ENCODE measurements at places on chromosomes 16 and 17.

DNA sequence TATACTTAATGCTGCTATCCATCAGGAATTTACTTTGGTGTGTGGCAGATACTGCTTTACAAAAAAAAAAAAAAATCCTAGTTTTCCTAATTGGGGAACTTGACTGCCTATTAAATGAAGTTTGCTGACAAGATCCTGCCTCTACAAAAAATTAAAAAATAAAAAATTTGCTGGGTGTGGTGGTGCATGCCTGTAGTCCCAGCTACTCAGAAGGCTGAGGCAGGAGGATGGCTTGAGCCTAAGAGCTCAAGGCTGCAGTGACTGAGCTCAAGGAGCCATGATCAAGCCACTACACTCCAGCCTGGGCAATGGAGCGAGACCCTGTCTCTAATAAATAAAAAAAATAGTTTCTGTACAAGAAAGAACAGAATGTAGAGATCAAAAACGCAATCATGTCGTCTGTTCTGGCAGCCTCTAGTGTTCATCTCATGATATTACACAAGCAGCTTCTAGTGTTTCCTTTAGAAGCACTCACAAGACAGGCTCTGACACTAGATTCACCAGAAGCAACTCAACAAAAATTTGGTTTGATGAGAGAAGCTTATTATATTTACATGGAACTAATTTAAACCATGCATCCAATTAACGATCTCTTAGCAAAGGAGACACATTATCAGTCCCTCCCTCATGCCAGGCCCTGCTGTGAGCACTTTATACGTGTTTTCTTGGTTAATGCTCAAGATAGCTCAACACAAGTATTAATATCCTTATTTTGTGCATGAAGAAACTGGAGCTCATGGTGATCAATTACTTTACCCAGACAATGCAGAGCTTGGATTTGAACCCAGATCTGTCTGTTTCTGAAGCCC is 6.8 kb upstream of the KRTAP17-1 start:
- DNase-seq: no peak

- DNase-seq: no peak
Measured at GRCh38 chr17:11467639-11468038, 130.6 kb upstream of the DNAH9 start.

DNA sequence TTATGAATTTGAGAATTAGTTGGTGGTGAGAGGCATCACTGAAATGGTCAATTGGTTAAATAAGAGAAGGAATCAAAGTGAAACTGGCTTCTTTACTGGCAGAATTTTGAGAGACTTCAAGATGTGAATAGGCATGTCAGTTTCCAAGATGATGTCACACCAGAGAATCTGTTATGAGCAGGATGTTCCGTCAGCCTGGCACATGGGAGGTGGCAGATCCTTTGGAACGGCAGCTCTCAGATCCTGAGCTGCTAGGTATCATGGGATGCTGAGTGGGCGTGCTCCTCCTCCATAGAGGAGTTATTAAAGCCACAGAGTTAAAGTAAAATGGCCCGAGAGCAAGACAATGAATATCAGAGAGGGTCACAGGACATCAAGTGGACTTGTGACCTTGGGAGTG is 444.3 kb upstream of the HSBP1 start:
- no peak for DNase-seq

DNA sequence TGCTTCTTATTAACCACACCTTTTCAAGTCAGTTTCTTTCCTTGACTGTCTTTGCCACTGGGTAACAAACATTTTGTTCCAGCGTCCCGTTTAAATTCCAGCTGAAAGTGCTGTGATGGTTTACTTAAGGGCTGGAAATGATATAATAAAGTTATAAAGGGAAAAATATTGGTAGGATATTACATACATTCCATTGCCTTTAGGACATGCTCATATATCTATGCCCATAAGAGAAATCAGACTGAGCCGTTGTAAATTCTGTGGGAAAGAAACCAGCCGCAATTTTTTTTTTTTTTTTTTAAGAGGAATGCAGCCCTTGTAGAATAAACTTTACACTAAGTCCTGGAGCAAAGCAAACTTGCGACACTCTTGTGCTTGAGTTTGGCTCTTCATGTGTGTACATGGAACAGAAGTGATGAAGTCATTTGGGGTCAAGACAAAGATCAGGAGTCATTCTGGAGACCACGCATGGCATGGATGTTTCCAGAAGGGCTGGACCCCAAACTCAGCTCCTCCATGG is 210.9 kb downstream of the XYLT1 start:
- DNase-seq: no peak

- DNase-seq: no peak
Measured at GRCh38 chr17:72699545-72699944, 392.9 kb downstream of the SLC39A11 start.

DNA sequence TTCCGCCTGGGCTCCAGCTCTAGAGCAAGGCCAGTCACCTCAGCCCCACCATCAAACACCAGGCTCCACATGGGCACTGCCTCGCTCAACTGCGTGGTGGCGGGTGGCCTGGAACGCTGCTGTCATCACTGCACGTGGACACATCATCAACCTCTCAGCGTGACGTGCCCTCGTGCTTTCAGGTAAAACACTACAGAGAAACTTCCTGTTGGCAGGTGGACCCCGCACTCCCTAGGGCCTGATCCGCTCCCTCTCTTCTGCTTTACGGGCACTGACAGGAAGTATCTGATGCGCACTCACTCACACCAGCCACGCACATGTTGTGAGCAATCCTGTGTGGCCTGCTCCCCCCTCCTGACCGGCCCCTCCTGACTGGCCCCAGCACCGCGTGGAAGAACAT is 87.4 kb downstream of the ANKRD11 start:
- DNase-seq: no peak

- DNase-seq: no peak
Measured at GRCh38 chr17:10210151-10210574, 11.8 kb upstream of the GAS7 start.

DNA sequence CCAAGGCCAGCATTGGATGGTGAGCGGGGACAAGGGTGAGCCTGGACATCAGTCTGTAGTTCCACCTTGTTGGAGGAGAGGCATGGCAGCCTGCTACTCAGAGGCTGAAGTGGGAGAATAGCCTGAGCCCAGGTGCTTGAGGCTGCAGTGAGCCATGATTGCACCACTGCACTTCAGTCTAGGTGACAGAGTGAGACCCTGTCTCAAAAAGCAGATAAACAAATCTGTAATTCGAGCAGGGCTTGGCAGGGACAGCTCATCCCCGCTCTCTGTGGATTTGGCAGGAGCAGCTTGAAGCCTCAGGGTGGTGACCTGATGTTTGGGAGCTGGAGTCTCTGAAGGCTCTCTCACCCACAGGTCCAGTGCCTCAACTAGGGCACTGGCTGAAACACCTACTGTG is 38.6 kb upstream of the ZCCHC14 start:
- DNase-seq: no peak

DNA sequence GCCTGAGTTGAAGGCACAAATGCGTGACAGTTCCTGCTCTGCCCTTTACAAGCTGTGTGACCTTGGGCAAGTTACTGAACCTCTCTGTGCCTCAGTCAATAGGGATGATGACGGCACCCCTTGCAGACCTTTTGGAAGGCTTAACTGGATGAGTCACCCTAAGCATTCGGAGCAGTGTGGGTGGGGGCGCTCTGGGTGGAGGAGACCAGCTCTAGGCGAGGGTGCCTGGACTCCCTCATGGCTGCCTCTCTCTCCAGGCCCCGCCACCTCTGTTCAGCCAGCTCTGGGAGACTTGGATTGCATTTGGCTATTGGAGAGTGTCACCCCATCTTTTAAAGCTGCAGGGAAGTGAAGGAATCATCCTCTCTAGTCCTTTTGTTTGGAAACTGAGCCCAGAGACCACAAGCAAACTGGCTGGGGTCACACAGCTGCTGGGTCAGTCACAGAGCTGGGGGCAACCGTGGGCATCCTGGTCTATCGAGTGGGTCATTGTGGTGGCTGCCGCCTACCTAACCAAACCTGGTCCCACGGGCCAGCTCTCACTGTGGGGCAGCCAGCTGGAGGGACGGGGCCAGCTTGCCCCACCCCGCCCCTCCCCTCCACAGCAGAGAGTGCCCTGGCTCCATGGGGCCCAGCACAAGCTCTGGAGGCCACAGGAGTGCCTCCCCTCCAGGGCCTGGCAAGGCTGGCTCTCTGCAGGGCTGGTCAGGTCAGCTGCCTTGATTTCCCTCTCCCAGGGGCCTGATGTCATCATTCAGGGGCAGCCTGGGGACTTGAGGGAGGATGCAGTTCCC is 20.2 kb upstream of the GSE1 start:
- no peak for DNase-seq

DNA sequence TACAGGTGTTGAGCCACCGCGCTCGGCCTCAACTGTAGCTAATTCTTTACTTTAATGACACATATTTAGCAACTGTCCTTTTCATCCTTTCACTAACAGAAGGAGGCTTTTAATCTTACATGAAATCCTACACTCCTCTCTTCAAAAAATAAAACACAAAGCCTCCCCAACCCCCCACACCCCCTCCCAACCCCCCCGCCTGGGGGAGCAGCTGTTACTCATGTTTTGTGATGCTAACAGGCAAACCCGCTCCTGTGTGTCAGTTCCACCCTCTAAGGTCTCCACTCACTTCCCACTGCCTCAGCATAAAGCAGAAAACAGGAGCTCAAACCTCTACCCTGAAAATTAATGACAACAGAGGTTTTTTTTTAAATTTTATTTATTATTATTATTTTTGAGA is 55.4 kb upstream of the SLC25A19 start:
- peak; percentile 14 for DNase-seq

DNA sequence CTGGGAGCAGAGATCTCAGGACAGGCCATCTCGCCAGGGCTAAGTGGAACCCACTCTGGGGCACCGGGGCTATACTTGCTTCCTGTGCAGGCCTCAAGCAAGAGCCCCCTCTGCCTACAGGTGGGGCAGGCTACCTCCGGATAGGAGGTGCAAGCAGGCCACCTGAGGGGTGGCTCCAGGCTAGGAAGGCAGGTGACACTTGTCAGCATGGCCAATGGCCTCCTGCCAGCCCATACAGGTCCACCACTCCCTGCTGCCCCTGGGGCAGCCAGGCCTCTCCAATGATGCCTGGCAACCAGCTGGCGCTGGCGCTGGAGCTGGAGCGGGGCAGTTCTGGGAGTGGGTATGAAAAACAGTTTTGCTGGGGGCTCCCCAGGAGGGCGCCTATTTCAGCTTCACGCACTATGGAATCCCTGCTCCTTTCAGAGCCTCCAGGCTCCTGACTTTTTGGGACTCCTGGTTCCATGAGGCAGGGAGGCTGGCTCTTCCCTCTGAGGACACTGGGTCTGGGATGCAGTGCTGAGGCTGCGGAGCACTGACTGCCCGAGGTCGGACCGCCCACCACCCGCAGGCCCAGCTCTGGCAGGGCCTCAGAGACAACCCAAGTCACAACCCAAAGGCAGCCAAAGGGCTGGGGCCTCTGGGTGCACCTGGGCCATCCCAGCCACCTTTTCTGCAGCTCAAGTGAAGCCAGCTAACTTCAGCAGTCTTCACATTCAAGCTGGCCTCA is 8.4 kb upstream of the SREBF1 start:
- no peak for DNase-seq

- no peak for DNase-seq
Measured at GRCh38 chr17:83005639-83006038, 73.8 kb upstream of the METRNL start.

- DNase-seq: no peak
Measured at GRCh38 chr17:42041619-42042018, 8.8 kb downstream of the C17orf113 start.

DNA sequence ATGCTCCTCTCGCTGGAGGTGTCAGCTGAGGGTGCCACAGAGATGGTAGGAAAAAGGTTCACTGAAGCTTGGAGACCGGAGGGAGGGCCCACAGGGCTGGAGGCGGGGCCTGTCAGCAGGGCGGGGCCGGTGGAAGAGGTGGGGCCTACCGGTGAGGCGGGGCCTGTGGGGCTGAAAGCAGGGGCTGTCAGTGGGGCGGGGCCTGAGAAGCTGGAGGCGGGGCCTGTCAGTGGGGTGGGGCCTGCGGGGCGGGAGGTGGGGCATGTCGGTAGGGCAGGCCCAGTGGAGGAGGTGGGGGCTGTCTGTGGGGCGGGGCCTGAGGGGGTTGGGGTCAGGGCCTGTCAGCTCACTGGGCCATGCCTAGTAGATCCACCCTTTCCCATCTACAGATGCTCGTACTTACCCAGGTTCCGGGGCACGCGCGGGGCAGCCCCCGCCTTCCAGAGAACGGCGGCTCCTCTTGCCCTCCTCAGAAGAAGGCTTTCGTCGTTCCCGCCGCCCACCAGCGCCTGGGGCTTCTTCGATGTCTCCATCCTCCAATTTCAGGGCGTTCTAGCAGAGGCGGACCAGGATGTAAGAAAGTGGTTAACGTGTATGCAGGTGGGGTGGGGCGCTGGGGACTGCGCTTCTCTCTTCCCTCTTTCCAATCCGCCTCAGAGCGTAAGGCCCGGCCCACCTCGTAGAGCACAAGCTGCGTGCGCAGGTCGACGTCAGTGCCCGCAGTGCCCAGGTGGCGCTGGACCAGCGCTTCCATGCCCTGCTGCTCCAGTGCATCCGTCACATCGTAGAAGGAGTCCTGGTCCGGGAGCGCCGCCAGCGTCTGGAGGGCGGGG is 9.8 kb downstream of the TMEM208 start:
- peak; percentile 40 for DNase-seq

DNA sequence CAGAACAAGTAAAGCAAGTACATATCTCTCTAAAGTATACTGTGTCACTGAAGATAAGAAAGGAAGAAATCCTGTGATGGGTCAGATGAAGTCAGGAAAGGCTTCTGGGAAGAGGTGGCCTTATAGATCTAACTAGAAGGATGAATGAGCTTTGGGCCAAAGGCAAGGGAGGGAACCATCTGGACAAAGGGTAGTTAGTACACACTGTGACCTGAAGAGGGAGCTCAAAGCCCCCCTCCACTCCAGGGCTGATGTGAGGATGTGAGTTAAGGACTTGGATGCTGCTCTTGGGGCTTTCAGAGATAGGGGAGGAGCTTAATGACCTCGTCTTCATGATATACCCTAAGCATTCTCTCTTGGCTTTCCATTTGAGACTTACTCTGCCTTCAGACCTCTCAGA is 185.3 kb upstream of the CACNG3 start:
- no peak for DNase-seq

DNA sequence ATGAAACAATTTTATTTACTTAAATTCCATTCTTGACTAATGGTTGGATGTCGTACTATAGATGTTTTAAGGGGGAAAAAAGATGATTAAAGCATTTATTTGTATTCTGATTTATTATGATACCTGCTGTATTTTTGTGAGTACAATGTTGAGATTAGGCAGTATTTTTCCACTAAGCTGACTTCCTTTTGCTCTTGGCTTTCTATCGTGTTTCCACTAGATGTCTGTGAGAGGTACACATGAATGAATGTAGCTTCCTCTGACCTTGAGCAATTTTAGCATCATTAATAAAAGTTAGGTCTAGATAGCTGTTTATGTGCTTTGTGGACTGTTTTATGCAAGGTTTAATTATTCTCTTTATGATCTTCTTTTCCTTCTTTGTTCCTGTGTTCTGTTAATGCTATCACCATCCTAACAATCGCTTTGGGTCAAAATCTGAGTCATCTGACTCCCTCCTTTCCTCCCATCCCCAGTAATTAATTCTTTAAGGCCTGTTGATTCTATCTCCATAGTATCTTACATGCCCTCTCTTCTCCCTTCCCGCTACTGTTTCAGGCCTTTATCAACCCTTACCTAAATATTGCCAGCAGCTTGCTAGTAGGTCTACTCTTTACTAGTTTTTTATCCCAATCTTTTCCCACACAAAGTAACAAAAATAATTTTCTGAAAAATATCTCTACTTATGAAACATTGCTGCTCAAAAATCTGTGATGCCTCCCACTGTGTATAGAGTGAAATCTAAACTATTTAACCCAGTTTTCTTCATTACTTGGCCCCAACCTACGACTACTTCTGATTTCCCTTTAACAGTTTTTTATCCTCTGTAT is 76.0 kb downstream of the VMP1 start:
- DNase-seq: no peak

GRCh38 chr16:84787263-84787622 is 32.5 kb upstream of the CRISPLD2 start:
- DNase-seq: no peak

- no peak for DNase-seq
Measured at GRCh38 chr16:12113523-12114345, 137.2 kb downstream of the SNX29 start.
